Ascending aorta (tissue), 2 donors: ENCODE measurements at places on chromosomes 6 and 20. TPM values are rescaled to one million over a fixed set of nuclear protein-coding genes. Genes with fewer than 3 reads are reported as not detected.

The DEFB124 gene
- not detected for total RNA-seq

The MAS1 gene
- not detected for total RNA-seq

The ZNF165 gene
- not detected for total RNA-seq

The GSTA2 gene
- total RNA-seq: not detected

The OSTM1 gene
- total RNA-seq: 78.7 TPM

The FKBP1C gene
- total RNA-seq: not detected

The POU5F1 gene
- total RNA-seq: not detected

The BTBD9 gene
- 9.9 TPM for total RNA-seq

The PDYN gene
- not detected for total RNA-seq

The TCP11 gene
- 0.43 TPM for total RNA-seq

The HCRTR2 gene
- total RNA-seq: not detected

The BNIP5 gene
- total RNA-seq: not detected

GRCh38 chr6:166036316-166037095 is 131.1 kb downstream of the TBXT start:
- no peak for DNase-seq

GRCh38 chr20:8346700-8347270 is 214.7 kb downstream of the PLCB1 start:
- DNase-seq: no peak

- DNase-seq: no peak
Observed at GRCh38 chr6:75566137-75566767, 35.4 kb upstream of the SENP6 start.

- no peak for DNase-seq
Observed at GRCh38 chr6:136586295-136586694, 36.1 kb upstream of the MAP7 start.

DNA sequence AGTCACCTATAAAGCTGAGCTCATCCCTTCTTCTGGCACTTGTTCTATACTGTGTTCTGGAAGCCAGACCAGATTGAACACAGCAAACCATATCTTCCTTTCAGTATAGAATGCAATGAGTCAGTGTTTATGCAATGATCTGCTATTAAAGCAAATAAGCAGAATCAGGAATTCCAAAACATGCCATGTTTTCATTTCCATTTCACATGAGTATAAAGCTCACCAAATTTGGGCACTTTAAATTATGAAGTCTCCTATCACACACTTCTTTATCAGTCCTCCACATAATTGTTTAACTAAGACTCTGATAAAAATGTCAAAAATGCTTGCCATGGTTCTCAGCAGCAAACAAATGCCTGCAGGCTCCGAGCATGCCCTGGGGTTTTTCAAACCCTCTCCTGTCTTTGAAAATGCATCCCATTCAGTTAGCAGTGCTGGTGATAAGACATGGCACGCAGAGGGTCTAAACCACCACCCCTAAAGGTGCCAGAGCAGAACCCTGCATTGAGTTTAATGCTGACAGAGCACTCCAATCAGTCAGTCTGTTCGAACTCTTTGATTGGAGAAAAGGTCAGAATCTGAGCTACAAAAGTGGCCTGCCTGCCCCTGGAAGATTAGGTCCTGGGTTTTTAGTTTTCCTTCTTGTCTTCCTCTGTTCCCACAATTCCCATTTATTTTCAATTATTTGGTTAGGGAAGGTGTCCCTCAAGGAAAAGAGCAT is 234.1 kb downstream of the GMPR start:
- no peak for DNase-seq

DNA sequence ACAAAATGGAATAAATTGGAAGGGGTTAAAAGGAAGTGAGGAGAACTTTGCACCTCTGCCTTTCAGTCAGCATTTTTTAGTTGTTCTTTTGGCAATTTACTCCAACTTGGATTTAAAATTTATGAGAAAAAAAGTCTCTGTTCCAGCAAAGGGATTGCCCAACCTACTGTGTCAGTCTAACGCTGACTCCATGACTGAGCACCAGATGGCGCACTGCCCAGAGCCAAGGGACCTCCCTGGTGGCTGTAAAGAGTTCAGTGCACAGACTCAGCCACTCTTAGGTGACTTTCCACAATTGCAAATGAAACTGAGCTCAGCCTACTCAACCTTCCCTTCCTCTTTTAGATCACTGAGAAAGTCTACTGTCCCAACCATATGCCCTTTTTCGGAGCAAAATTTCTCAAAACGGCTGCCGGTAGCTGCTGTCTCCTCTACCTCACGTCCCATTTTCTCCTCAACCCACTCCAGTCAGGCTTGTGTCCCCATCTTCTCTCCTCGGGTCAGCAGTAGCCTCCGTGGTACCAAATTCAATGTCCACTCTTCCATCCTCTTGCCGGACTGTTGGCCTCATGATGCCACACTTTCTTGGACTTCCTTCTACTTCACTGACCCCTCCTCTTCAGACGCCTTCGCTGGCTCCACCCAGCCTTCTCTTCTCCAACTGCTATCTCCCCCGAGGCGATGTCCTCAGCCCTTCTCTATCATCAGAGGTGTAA is 38.7 kb downstream of the GSTA2 start:
- DNase-seq: peak; percentile 89

GRCh38 chr6:162706232-162706631 is 21.3 kb downstream of the PRKN start:
- DNase-seq: no peak

DNA sequence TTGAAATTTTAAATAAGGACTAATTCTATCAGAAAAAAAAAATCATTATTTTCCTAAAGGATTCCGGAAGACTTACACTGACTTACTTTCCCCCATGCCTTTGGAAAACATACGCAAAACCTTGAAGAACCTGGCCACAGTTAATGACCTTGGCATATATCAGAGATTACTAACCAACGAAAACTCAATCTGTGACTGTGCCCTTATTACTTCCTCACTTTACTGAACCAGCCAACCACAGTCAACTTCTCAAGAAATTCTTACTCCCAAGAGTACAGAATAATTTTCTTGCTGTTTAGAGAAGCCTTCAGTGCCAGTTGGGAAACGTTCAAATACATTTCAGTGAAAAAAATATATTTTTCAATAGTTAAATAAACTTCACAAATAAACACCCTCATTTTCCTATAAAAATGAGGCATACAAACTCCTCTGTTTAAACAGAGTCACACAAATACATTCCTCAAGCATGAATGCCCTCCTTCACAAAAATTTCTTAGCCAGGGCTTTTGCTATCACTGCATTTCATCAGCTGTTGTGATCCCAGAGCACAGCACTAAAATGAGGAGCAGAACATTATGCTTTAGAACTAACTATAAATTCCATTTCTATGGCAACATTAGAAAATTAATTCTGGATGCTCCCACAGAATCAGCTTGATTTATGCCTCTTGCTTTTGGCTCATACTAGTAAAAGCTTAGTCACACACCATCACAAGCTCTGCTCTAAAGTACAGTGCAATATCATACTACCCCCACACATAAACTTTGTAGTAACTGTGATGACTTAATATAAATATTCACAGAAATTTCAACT is 117.6 kb downstream of the DST start:
- DNase-seq: no peak

- DNase-seq: no peak
Observed at GRCh38 chr6:106300944-106301343, 24.6 kb downstream of the ATG5 start.

GRCh38 chr20:57464642-57465211 is 60.2 kb downstream of the CTCFL start:
- DNase-seq: no peak

DNA sequence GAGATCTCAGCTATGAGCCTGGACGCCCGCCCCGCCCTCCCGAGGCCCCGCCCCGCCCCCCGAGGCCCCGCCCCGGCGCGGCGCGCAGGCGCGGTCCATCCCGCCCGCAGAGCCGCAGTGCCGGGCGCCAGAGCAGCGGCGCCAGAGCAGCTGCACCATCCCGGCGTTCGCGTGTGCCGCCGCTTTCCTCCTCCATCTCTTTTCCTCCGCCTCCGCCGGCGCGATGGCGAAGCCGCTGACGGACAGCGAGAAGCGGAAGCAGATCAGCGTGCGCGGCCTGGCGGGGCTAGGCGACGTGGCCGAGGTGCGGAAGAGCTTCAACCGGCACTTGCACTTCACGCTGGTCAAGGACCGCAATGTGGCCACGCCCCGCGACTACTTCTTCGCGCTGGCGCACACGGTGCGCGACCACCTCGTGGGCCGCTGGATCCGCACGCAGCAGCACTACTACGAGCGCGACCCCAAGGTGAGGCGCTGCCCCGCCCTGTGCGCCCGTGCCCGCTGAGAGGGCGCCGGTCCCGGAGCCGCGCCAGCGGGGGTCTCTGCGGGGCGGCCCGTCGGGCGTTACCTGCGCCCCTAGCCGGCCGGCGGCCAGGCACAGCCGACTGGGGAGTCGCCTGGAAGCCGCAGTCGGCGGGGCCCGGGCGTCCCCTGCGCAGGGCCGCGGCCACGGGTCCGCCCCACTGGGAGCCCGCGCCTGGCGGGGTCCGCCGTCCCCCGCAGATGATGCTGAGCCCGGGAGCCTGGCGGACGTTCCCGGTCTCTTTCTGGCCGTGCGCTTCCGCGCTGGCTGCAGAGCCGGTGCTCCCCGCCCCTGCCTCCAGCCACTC is at the start of gene PYGB:
Gene PYGB (plus strand): TSS at position 130 of the 830 bp plus-strand sequence. CDS start 94 bp downstream, at position 224.
- DNase-seq: no peak

GRCh38 chr6:20379231-20379630 is 22.4 kb upstream of the E2F3 start:
- no peak for DNase-seq

DNA sequence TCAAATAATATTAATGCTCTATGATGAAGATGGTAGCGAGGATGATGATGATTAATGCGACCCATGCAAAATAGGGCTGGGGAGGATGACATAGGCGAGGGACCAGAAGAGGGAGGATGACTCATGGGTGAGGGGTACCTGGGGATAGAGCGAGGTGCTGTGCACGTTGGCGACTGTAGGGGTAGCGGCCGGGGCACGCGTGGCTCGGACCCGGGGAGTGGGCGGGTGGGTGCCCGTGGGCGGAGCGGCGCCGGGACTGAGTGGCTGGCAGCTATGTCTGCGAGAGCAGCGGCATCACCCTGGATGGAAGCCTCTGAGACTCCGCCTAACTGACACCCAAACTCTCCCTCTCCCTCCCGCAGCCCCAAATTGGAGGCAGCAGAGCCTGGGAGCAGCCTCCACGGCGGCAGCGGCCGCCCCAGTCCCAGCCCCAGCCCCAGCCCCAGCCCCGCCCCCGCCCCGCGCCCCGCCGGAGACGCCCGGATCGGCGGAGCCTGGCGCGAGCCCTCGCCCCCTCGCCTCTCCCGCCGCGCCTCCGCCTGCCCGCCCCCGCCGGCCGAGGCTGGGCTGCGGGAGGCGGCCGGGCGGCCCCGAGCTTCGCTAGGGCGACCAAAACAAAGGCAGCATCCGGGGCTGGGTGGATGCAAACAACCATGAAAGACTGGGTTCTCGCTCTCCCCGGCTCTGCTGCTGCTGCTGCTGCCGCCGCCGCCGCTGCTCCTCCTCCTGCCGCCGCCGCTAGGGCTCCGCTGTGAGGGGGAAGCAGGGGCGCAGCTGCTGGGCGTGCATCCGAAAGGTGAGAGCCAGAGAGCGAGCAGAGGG is at the start of gene RIMS1:
Gene RIMS1 (plus strand): TSS at position 367 of the 822 bp plus-strand sequence. CDS start 474 bp downstream, outside the sequence.
- DNase-seq: no peak

GRCh38 chr6:106530502-106530901 is 98.8 kb downstream of the RTN4IP1 start:
- no peak for DNase-seq

GRCh38 chr6:77183447-77183846 is 279.8 kb downstream of the HTR1B start:
- DNase-seq: no peak

GRCh38 chr6:137146206-137146605 is 27.2 kb downstream of the IL22RA2 start:
- no peak for DNase-seq

DNA sequence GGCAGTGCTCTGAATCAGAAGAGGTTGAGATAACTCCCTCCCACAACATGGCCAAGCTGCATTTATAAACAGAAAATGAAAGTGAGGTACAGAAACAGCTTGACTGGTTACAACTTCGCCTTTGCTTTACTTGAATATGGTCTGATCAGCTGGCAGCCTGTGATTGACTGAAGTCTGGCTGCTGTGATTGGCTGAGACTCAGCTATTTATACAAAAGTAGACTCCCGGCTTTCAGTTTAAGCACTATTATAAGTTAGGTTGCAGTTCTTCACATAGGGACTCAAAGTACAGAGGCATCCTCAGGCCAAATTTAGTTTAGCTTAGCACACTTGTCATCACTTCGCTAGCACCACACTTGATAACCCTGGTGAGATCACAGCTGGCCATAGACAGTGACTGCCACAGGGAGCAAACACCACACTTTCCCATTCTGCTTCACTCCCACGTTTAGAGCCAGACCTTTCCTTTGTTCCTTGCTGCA is 362.6 kb downstream of the EPM2A start:
- DNase-seq: no peak

DNA sequence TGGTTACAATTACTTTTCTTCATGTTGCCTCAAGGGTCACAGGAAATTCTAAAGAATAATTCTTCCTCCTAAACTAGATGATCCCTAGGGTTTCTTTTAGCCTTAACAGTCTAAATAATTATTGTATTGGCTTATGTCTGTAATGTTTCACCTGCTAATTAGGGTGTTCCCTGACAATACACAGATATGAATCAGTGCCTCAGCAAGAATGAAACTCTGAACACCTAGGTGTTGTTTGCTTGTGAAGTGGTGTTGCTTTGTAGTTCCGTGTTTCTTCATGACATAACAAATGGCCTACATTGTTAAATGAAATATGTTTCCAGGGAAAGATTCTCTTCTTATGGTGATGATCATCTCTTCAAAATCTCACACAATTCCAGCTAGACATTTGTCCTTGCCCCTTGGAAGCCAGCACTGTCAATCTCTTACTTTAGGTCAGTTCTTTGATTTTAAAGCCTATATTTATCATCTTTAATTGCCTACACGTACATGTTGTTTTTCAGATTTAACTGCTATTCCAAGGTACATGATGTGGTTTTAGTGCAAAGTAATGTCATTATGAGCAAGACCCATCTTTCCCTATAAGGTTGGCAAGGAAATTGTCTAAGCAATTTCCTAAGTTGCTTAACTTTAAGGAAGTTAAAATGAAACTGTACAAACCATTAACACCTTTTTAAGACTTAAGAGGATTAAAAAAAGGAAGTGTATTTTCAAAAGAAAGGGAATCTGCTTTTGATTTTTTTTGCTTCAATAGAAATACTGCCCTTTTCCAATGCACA is 111.9 kb downstream of the TBC1D7 start:
- DNase-seq: no peak

- no peak for DNase-seq
Observed at GRCh38 chr6:85580878-85581267, 12.8 kb downstream of the SNX14 start.

DNA sequence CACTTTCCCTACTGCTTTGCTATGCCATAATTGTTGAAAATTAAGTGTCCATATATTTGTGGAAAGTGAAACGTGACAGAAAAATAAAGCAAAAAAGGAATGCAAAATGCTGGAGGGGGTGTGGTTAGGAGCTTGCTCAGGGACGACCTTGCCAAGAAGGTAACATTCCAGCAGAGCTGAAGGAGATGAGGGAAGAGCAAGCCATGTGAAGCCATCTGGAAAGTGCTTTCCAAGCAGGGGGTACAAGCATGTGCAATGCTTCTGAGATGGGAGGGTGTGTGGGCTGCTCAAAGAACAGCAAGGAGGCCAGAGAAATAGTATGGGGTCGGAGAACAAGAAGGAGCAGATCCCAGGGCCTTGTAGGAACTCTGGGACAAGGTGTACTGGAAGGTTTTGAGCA is 161.7 kb downstream of the ISM1 start:
- no peak for DNase-seq
